ENCODE measurements at places on chromosomes 12 and 14. TPM values are rescaled to one million over a fixed set of nuclear protein-coding genes. Genes with fewer than 3 reads are reported as not detected.

Gene GALNT16
- 7.0 TPM for polyA plus RNA-seq

Gene CCDC175
- polyA plus RNA-seq: 0.43 TPM

Gene FAIM2
- polyA plus RNA-seq: 6.1 TPM

Gene ST8SIA1
- 6.6 TPM for polyA plus RNA-seq

Gene PTCSC3
- 0.36 TPM for polyA plus RNA-seq

- no peak for DNase-seq
Observed at GRCh38 chr14:101233808-101234207, 327.5 kb upstream of the DIO3 start.

GRCh38 chr14:33210311-33210710, 271.6 kb downstream of the NPAS3 start:
- peak; percentile 19 for DNase-seq

- DNase-seq: no peak
Observed at GRCh38 chr14:42535397-42535796, 928.7 kb downstream of the LRFN5 start.

DNA sequence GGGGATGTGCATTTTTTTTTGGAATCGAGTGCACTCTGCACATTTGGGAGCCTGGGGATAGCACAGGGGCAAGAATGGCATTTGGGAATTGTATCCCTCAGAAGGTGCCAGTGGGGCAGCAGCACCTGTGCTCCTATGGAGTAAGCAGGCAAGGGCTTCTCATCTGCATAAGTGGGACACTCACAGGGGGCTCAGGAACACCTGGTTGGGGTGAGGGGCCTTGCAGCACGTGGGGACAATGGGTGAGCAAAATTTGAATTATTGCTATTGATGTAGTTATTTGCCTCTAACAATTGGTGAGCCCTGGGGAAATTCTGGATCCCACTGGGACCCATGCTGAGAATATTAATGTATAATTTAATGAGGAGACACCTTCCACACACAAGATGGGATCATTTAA, 274.2 kb downstream of the TTC6 start:
- DNase-seq: no peak

DNA sequence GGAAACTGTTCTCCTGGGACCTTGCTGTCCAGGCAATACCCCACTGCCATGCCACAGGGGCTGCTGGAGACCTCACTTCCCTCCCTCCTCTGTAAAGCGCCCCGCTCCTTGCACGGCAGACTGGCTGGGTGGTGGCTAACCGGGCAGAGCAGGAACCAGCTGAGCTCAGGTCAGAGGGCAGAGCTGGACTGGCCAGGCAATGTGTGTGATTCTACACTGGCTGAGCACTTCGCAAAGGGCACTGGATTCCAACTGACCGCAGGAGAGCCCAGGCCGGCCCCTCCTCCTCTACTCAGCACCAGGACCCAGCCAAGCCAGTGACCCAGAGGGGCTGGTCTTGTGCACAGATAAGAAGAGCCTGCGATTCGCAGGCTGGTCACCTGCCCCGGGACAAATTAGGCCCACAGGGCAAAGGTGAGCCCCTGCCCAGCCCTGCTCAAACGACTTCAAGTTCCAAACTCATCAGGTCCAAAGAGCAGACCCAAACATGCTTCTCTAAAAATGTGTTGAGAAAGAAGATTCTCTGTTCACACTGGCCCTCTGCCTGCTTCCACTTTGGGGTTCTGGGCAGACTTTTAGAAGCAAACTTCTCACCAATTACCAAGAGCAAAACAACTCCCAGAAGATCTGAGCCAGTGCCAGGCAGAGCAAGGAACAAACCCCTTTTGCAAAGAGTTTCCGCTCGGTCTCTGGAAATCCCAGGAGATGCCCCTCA, 54.9 kb upstream of the DIO3 start:
- no peak for DNase-seq

DNA sequence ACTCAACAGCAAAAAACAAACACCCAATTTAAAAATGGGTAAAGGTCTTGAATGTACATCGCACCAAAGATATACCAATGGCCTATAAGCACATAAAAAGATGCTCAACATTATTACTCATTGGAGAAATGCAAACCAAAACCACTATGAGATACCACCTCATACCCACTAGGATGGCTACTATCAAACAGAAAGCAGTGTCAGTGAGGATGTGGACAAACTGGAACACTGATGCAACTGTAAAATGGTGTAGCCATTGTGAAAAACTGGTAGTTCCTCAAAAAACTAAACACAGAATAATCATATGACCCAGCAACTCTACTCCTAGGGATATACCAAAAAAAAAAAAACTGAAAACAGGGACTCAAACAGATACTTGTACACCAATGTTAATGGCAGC, 49.3 kb downstream of the CDK17 start:
- no peak for DNase-seq

DNA sequence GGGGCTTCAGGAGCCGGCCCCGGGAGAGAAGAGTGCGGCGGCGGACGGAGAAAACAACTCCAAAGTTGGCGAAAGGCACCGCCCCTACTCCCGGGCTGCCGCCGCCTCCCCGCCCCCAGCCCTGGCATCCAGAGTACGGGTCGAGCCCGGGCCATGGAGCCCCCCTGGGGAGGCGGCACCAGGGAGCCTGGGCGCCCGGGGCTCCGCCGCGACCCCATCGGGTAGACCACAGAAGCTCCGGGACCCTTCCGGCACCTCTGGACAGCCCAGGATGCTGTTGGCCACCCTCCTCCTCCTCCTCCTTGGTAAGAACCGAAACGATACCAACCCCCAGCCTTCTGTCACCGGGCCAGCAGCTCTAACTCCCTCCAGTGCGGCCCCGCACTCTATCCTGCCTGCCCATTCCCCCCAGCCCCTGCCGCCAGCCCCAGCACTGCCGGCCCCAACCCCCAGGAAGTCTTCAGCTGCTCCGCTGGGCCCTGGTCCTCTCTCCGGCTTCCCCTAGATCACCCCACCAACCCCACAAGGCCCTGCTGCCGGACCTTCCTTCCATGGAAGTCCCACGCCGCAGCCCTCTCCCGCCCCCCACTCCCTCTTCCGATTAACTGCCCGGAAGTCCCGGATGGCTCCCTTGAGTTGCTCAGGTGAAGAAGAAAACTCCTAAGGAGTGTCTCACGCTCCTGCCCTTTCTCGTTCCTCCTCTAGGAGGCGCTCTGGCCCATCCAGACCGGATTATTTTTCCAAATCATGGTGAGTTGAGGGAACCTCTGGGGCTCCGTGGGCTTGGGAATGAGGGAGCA, 693 bp downstream of the LRP10 start:
- peak; percentile 85 for DNase-seq

- no peak for DNase-seq
Observed at GRCh38 chr12:105267711-105268110, 31.7 kb upstream of the APPL2 start.

DNA sequence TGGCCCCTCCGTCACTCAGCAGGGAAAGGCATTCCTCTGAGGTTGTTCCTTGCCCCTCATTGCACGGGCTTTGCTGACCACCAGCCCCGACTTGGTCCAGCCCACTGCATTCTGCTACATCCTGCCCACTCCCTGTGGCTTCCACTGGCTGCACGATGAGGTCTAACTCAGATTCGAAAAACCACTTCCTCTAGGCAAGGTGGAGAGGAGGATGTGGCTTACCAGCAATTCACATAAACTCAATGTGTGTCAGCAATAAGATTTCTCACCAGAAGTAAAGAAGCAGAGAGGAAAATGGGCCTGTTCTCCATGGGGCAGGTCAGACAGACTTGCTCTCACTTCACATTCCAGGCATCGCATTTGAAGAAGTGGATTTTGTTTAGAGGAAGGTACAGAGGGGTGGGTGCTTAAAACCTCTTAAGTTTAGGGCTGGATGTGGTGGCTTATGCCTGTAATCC, 14.7 kb downstream of the GPR68 start:
- DNase-seq: no peak

DNA sequence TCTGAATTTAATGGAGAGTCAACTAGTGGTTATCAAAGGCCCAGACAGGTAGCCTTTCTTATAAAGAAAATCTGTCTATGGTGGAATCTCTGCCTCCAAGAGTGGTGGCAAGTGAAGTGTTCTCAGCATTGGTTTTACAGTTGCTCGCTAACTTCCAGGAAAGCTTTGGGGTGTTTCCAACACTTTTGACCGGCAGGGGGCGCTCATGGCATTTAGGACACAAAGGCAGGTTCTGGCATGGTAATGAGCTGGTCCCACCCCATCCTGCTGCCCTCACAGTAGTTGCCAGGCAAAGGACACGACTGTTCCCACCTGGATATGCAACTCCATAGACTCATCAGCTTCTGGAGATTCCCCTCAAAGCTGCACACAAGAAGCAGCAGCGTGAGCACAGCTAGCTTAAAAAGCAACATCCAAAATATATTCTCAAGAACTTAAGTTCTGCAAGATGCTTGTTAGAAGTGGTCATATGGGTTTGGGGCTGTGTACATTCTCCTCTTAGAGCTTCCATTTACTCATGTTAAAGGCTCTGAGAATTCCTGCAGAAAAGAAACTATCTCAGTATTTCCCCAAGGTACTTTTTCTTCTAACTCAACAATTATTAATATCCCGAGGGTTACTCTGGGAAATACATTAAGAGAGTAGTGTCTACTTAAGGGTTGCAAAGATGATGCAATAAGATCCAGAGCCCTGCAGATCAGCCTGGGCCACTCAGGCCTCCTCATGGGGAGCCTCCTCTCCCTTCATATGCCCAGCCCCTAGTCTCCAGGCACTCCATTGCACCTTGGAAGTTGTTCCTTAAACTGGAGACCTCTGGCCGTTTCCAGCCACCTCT, 14.8 kb downstream of the PROX2 start:
- peak; percentile 69 for DNase-seq

GRCh38 chr12:112961074-112961473, 17.2 kb upstream of the OAS2 start:
- DNase-seq: no peak

DNA sequence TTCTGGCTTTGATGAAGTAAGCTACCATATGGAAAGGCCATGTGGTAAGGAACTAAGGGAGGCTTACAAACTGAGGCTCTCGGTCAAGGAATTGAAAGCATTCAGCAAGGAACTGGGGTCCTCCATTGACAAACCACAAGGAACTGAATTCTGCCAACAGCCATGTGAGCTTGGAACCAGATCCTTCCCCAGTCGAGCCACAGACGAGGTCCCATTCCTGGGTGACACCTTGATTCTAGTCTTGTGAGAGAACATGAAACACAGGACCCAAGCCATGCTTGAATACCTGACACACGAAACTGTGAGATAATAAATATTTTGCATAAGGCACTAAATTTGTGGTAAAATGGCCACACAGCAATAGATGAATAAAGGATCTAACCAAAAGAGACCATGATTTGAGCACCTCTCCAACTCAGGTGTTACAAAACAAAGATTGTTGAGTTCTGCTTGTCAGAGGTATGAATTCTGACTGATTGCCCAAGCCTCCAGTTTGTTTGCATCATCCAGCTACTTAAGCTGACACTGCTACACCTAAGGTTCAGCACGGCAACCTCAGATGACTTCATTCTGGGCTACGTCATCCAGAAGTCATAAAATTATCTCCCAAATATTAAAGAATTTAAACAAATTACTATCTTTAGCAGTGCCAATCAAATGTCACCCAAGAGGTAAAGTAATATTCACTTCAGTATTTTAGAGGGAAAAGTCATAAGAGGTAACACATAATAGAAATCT, 59.4 kb downstream of the GARIN6 start:
- no peak for DNase-seq

GRCh38 chr12:57672801-57673200, 21.1 kb upstream of the OS9 start:
- DNase-seq: no peak

Data from renal cortex interstitium (tissue), 15 donors.